LHCN-M2 (cell line): ENCODE measurements at places on chromosomes 5 and 9.

DNA sequence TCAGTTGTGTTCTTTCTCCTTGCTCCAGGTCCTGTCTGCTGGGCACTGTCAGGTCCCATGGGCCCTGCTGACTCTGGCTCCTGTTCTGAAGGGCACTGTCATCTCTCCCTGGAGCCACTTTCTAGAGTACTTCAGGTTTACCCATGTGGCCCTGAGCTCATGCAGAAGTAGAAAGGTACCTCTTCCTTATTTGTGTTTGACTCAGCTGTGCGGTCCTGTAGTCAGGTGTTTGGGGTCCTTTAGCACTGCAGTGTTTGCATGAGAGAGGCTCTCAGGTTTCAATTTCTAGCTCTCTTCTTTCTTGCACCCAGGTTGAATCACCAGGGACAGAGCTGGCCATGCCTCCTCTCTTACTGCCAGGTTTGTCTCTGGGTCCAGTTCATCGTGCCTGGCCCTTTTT, 71.5 kb downstream of the HSPA4 start:
- no peak for DNase-seq

GRCh38 chr9:91857291-91858212, 92.5 kb downstream of the ROR2 start:
- no peak for DNase-seq

DNA sequence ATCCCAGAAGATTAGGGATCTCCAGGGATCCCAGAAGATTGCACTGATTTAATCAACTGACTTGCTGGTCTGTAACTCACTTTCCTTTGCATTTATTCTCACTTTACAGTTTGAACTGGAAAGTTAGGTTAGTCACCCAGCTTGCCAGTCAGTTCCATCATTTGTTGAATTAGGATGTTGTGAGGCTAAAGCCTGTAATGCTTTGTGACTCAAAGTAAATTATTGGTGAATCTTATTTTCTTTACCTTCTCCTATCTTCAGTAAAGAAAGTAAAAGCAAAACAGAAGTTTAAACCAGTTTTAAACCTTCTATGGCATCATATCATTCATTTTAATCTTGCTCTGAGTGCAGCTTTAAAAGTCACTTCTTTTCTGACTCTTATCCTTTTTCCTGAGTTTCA, 85.8 kb downstream of the SLC44A1 start:
- peak; percentile 6 for DNase-seq

GRCh38 chr9:111603041-111603440, 3.6 kb upstream of the PTGR1 start:
- no peak for DNase-seq

- no peak for DNase-seq
Measured at GRCh38 chr9:114080773-114081440, 2.8 kb upstream of the AMBP start.

DNA sequence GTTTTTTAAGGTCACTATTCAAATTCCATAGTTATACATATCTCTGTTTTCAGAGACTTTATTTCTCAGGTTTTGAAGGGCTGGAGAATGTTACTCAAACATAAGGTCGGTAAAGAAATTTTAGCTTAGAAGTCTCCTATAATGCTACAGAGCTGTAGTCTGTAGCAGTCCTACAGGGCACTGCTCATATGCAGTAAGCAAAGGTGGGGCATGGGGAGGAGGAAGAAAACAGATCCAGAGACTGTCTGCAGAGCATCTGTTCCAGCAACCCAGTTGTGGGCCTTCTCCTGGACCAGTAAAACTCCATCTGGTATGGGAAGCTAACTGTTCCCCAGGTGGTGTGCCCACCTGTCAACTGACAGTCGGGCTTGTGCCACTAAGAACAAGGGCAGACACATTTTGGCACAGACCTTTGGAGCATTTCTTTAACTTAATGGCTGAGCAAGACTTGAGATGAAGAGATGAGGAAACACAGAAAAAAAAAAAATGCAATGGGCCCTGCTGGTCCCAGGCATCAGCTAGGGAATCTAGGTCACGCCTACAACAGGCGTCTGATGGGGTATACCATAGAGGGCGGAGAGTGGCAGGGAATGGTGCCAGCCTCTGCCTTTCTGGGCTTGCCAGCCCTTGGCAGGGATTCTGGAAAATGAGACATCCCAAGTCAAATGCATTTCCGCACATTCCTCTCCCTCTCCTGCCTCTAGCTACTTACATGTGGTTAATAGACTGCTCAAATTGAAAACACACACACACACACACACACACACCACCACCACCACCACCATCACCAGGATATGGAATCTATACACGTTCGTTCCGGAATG, 218.9 kb downstream of the ARL15 start:
- DNase-seq: no peak
